GM23338 (cell line): ENCODE measurements at places on chromosomes 16 and 17. TPM values are rescaled to one million over a fixed set of nuclear protein-coding genes. Genes with fewer than 3 reads are reported as not detected.

PRR35 gene
- 1.1 and 1.4 TPM in 2 replicates for total RNA-seq

SLC16A11 gene
- 0.42 TPM in 1 of 2 replicates, not detected in the other for total RNA-seq

SYT17 gene
- 6.9 and 9.5 TPM in 2 replicates for total RNA-seq

FOXJ1 gene
- total RNA-seq: 8.7 and 12.3 TPM in 2 replicates

FBXW10 gene
- 0.07 TPM in 1 of 2 replicates, not detected in the other for total RNA-seq

TEX19 gene
- total RNA-seq: 0.66 and 1.1 TPM in 2 replicates

AARSD1 gene
- total RNA-seq: 25.7 and 28.4 TPM in 2 replicates
